ENCODE measurements at places on chromosomes 3 and 15. TPM values are rescaled to one million over a fixed set of nuclear protein-coding genes. Genes with fewer than 3 reads are reported as not detected.

MAGEL2 gene
- total RNA-seq: under 0.01 TPM

HIGD2B gene
- 0.11 TPM for total RNA-seq

A4GNT gene
- not detected for total RNA-seq

TTC21A gene
- 1.4 TPM for total RNA-seq

PRSS50 gene
- not detected for total RNA-seq

CPA3 gene
- not detected for total RNA-seq

TRIM42 gene
- total RNA-seq: not detected

SERINC4 gene
- total RNA-seq: not detected

LOXL1 gene
- 0.98 TPM for total RNA-seq

SETD5 gene
- total RNA-seq: 34.2 TPM

LRRC2 gene
- total RNA-seq: 0.17 TPM

SLC49A4 gene
- total RNA-seq: 10.0 TPM

NUP210 gene
- 0.22 TPM for total RNA-seq

C3orf85 gene
- not detected for total RNA-seq

CHRNA5 gene
- 3.6 TPM for total RNA-seq

GPR62 gene
- total RNA-seq: under 0.01 TPM

ACKR2 gene
- 12.5 TPM for total RNA-seq

CCR8 gene
- total RNA-seq: not detected

PLSCR4 gene
- total RNA-seq: 696 TPM

IGF1R gene
- total RNA-seq: 27.6 TPM

LDHAL6B gene
- not detected for total RNA-seq

CFAP92 gene
- total RNA-seq: 1.3 TPM

NPAP1 gene
- not detected for total RNA-seq

CCDC54 gene
- total RNA-seq: not detected

CCR4 gene
- total RNA-seq: not detected
